ENCODE measurements at places on chromosomes 16 and 17.

GRCh38 chr16:68396481-68396880 lies 51.8 kb downstream of the SMPD3 start:
- no peak for DNase-seq

DNA sequence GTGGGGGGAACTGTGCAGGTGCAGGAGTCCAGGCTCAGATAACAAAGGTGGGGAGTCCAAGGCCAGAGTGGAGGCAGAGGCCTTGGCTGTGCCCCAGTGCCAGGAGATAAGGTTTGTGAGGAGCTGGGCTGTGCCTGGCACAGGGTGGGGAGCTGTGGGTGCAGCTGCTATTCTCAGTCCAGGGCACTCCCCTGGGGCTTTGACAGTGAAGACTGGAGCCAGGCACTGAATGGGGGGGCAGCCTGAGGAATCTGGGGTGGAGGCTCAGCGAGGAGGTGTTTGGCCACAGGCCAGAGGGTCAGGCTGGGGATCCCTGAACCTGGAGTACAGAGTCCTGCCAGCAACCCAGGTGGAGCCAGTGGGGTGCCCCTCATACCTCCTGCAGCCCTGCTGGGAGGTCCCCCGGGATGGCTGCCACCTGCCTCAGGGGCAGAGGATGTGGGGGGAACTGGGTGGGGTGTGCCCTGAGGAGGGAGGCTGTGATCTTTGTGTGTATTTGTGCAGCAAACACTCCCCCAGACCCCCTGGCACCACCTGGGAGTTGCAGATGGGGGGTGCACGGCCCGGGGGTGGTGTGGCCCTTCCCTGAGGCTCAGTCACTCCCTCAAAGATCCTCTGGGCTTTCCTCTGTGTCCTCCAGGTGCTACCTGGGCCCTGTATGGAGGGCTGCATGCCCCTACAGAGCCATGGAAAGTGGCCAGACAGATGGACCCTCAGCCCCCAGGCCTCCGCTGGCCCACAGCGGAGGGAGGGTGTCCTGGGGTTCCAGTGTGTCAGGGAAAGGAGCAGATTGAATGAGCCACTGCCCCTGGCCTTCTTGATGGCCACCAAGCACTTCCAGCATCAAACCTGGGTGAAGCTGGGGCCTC lies 44.5 kb upstream of the SMPD3 start:
- no peak for DNase-seq

DNA sequence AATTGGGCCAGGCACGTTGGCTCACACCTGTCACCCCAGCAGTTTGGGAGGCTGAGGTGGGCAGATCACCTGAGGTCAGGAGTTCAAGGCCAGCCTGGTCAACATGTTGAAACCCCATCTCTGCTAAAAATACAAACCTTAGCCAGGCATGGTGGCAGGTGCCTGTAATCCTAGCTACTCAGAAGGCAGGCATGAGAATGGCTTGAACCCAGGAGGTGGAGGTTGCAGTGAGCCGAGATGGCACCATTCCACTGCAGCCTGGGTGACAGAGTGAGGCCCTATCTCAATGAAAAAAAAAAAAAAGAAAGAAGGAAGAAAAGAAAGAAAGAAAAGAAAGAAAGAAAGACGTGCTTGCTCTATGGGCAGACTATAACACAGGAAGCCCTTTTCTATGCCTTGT lies 84.4 kb downstream of the FOXL1 start:
- no peak for DNase-seq

DNA sequence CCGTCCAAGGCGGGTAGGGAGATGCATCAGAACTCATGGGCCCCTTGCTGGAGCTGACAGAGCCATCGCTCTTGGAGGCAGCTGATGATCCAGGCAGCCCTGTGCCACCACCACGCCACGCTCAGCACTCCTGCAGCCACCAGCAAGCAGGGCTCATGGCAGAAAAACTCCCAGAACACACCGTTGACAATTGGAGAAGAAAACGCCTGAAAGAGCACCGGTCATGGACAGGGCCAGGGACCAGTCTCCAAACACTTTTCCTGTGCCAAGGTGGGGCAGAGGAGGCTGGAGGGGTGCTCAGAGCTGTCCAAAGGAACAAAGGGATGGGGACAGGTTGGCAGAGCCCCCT lies 132.2 kb downstream of the FOXL1 start:
- no peak for DNase-seq

GRCh38 chr16:1812732-1813163 lies 13.9 kb downstream of the HAGH start:
- DNase-seq = no peak

- DNase-seq = no peak
Observed at GRCh38 chr17:62824290-62825131, 16.4 kb upstream of the MARCHF10 start.

GRCh38 chr16:1127101-1127500 lies 25.8 kb upstream of the CACNA1H start:
- DNase-seq = no peak

- DNase-seq = no peak
Observed at GRCh38 chr17:49132699-49133364, at the start of gene B4GALNT2. TSS of gene B4GALNT2 (plus strand) at chr17:49132769. CDS start at chr17:49132793, 24 bp downstream.

DNA sequence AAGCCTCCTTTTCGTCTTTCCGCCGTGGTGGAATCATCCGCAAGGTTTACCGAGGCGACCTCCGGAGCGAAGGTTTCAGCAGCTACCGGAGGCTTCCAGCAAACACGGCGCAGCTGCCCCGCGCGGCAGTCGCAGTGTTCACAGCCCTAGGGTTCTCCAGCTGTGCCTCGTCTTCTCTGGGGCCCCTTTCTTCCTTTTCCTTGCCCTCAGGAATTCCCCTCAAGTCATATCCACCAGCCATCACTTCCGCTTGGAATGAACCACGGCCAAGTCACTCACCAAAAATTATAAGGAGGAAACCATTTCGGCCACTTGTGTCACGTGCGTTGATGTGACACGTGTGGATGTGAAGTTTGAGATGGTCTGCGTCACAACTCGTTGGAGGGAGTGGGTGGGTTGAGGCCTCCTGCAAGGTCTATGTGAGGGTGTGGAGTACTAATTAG lies 636 bp upstream of the ERN1 start:
- peak; percentile 47 for DNase-seq

All from tibial nerve (tissue), 4 donors.